T-cell (primary cell): ENCODE measurements at places on chromosomes 7 and 10.

- DNase-seq: no peak
Measured at GRCh38 chr10:121392657-121393056, 205.6 kb downstream of the FGFR2 start.

GRCh38 chr7:108000875-108001763 lies 1.8 kb downstream of the LAMB1 start:
- DNase-seq: no peak

- DNase-seq: no peak
Measured at GRCh38 chr10:31171402-31172083, 139.9 kb upstream of the ZNF438 start.

DNA sequence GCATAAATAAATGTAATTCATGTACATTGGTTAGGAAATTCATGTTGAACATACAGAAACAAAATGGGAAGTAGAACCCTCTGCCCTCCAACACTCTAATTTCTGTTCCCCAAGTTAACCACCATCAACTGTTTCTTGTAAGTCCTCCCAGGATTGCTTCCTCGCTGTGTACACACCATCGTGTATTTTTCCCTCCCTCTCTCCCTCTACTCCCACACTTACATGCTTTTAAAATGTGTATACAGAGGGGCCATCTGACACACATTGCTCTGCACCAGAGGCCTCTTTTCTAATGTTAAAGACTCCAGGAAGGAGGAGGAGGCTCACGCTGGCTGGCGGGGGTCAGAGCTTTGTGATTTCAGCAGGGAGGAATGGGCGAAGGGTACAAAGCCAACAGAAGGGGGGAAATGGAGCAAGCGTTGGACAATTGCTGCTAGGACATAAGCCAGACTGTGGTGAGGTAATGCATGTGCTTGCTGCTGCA lies 1.9 kb upstream of the EPHA1 start:
- no peak for DNase-seq

DNA sequence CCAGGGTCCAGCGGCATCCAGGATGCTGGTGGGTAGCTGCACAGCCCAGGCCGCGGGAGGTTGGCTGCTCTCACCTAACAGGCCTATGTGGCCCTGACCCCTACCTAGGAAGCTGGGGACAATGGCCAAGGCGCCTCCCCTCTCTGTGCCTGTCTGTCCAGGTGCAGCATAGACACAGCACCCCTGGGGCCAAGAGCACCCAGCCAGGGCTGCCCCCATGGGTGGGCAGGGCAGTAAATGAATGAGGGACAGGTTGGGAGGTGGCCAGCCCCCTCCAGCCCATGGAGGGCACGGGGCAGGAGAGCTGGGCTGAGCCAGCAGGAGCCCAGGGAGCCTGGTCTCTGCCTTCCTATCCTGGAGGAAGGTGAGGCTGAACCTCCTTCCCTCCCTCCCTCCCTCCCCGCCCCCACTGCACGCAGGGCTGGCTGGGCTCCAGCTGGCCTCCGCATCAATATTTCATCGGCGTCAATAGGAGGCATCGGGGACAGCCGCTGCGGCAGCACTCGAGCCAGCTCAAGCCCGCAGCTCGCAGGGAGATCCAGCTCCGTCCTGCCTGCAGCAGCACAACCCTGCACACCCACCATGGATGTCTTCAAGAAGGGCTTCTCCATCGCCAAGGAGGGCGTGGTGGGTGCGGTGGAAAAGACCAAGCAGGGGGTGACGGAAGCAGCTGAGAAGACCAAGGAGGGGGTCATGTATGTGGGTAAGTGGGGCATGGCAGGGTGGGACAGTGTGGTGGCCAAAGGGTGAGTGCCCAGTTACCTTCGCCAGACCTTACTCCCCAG lies at the start of gene SNCG:
Gene SNCG (plus strand): TSS at position 484 of the 785 bp plus-strand sequence. CDS start 99 bp downstream, at position 583.
- no peak for DNase-seq

DNA sequence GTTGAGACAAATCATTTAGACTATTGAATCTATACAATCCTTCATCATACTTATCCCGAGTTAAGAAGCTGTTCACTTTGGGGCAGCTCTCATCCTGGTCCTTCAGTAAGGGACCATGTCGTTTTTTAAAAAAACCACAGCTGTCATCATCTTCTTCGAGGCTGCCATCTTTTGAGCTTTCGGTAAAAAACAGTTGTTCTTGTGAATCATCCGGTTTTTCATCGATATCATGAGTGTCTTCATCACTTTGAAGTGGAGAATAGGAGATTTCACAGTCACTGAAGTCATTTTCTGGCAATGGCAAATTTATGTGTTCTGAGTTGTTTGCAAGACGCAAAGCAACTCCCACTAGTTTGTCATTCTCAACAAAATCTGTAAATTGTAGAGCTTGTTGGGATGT lies 3.9 kb downstream of the DCLRE1A start:
- DNase-seq: no peak

DNA sequence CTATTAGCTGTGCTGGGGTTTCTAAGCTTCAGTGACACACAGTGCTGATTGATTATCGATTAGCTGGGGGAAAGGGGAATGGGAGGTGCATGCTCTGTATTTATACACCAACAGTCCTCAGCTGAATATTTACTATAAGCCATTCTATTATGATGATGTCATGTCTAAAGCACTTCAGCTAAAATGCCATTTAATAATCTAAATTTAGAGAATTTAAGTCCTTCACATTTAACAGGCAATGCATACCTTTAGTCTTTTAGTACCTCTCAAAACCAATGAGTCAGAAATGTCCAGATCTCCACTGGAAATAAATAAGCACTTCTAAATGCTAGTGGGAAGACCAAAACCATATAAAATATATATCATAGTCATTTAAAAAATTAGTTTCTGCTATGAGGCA lies 24.6 kb downstream of the RPP38 start:
- DNase-seq: no peak

- DNase-seq: no peak
Measured at GRCh38 chr7:77188731-77189437, 10.7 kb downstream of the FGL2 start.

GRCh38 chr7:47693216-47693615 lies 111.3 kb upstream of the TNS3 start:
- DNase-seq: no peak

GRCh38 chr7:132777956-132778355 lies 201.7 kb upstream of the PLXNA4 start:
- no peak for DNase-seq

- DNase-seq: no peak
Measured at GRCh38 chr7:101941481-101942383, 124.3 kb downstream of the CUX1 start.

DNA sequence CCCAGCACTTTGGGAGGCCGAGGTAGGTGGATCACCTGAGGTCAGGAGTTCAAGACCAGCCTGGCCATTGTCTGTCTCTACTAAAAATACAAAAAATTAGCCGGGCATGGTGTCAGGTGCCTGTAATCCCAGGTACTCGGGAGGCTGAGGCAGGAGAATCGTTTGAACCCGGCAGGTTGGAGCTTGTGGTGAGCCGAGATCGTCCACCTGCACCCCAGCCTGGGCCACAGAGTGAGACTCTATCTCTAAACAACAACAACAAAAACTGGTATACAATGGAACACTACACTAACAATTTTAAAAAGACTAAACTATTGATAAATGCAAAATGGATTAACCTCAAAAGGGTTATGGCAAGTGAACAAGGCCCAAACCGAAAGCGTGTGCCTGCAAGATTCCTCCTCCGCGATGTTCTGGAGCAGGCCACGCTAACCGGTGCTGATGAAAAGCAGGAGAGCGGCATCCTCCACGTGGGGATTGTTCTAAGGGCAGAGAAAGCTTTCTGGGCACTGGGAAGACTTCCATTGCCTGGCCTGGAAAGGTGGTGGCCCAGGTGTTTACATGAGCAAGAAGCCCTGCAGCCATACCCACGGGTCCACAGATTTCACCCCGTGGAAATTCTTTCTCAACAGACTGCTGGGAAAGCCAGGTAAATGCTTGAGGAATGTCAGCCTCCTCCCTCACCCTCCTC lies 53.8 kb downstream of the PDGFA start:
- no peak for DNase-seq

- DNase-seq: no peak
Measured at GRCh38 chr7:143426479-143427142, 16.6 kb upstream of the TAS2R60 start.

DNA sequence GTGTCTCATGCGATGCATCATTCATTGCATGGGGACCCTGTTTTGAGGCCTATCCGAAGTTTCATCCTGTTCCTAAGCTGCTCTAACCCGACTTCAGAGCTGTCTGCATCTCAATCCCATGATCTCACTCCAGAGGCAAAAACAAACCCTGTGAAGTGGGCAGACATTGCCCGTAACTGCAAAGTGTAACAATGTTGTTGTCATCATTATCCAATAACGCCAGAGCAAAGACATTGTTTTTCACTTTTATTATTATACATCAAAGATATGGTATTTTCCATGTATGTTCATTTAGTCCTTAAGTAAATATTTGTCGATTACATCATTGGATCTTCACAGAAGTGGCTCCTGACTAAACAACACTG lies 246.7 kb downstream of the KLF6 start:
- DNase-seq: no peak

DNA sequence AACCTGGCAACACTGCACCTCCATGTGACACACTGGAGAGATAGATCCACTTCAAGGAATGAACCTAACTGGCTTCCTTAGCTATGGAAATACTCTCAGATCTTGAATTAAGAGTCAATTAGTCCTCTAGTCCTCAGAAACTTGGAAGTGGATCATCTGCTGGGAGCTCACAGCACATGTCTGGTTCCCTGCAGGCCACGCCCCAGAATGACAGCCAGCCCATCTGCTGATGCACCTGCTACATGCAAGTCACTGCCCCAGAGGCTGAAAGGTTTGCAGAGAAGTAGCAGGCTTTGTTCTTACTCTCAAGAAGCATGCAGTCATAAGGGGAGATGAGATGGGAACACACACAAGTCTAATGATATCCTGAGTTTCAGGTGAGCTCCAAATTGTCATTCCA lies 275.9 kb downstream of the SKAP2 start:
- no peak for DNase-seq

GRCh38 chr7:24657980-24658379 lies 84.7 kb downstream of the PALS2 start:
- DNase-seq: no peak

DNA sequence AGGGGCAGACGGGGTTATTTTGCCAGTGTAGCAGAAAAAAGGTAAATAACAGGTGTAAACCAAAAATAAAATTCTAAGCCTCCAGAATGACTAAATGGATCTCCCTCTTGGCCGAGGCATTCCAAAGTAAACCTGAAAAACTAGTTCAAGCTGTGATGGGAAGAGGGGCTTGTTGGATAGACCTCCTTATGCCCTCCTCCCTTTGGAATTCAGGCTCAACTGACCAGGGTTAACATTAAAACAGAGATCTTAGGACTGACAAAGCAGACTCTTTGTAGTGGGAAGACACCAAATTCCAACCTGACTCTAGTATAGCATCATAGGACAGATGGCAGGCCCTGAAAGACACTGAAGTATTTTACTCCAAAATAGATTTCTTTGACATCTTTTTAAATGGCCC lies 113.8 kb upstream of the ITGB1 start:
- DNase-seq: no peak

- DNase-seq: no peak
Measured at GRCh38 chr7:158613481-158613880, 25.9 kb upstream of the PTPRN2 start.

GRCh38 chr7:36440880-36441279 lies 51.2 kb downstream of the ANLN start:
- DNase-seq: no peak

- no peak for DNase-seq
Measured at GRCh38 chr7:69440976-69441375, 157.3 kb upstream of the AUTS2 start.

DNA sequence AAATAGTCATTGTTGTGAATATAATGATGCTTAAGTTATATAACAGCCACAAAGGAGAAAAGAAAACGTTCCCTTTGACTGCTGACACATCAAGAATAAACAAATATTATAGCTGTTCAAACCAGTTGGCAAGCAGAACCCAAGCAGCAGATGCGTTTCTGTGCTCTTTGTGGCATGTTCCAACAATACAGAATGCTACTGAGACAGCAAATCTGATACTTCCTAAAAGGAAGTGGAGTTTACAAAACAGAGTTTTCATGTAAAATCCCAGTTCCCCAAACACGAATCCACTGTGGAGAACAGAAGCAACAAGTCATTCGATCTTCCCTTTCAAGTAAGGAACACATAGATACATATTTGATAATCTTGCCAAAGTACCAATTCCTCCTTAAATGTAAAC lies 170.9 kb upstream of the ASAH2 start:
- DNase-seq: no peak

DNA sequence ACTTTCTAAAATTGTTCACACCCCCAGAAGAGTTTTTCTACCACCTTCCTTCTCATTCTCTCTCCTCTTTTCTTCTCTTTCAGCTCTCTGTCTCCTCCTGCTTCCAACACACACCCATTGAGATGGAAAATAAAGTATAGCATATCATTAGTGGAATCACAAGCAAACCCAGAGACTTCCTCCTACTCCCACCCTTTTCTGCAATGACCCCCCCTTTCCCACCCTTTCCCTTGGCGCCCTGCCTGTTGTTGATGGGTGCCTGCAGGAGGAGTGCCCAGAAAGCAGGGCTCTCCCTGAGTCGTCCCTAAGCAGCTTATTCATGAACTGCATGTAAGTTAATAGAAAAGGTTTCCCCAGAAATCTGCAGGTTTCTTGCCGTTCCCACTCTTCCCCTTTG lies 300.0 kb downstream of the PLXNA4 start:
- DNase-seq: no peak

GRCh38 chr10:129442866-129443265 lies 24.2 kb upstream of the MGMT start:
- no peak for DNase-seq

- no peak for DNase-seq
Measured at GRCh38 chr10:77692782-77693181, 55.2 kb upstream of the KCNMA1 start.

GRCh38 chr7:14258861-14259260 lies 269.4 kb upstream of the ETV1 start:
- DNase-seq: no peak

- no peak for DNase-seq
Measured at GRCh38 chr7:90681336-90682022, 85.4 kb downstream of the CDK14 start.

DNA sequence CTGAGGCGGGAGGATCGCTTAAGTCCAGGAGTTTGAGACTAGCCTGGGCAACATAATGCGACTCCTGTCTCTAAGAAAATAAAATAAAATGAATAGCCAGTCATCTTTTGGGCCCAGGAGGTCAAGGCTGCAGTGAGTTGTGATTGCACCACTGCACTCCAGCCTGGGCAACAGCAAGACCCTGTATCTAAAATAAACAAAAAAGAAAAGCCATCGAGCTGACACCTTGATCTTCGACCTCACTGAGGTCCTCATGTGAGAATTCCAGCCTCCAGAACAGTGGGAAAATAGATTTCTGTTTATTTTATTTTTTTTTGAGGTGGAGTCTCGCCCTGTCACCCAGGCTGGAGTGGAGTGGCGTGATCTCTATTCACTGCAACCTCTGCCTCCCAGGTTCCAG lies 301.5 kb upstream of the GALNT17 start:
- no peak for DNase-seq

GRCh38 chr10:125911145-125911544 lies 14.8 kb downstream of the FANK1 start:
- DNase-seq: no peak
